ENCODE measurements at places on chromosomes 1 and 21.

DNA sequence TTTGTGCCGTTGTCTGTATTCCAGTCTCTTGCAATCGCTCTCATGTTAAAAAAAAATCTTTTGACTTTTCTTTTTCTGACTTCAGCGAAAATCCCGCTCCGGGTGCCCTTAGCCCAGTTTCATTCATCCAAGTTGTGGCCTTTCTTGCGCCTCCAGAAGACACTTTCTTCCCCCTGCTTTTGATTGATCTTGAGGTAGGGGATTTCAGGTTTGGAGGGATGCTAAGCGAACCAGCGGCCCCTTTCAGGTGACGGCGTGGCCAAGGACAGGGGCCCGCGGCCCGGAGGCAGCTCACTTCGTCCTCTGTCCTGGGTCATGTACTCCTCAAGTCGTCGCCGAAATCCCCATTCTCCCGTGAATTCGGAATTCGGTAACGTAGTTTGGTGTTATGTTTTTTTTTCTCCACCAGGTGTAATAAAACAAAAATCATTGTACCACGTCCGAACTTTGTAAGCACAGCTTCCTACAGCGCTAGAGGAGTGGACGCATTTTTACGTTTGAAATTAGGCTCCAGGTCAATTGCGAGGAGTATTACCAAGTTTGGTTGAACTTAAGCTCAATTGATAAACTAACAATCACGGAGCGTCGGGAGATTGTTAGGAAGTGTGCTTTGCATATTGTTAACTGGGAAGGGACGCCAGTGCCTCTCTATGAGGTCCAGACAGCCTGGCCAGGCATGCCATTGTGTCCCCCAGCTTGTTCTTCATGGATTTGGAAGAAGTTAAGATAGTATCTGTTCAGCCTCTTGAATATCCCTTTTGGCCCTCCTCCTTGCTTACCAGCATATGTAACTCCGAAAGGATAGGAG is 1.1 kb downstream of the MRPS6 start:
- DNase-seq: no peak

GRCh38 chr1:103541431-103541830 is 15.9 kb downstream of the RNPC3 start:
- DNase-seq: no peak

- peak; percentile 50 for DNase-seq
Observed at GRCh38 chr1:212606395-212607205, 2.0 kb upstream of the ATF3 start.

GRCh38 chr1:37151789-37152188 is 117.5 kb upstream of the GRIK3 start:
- no peak for DNase-seq

GRCh38 chr1:243628476-243628907 is 221.6 kb downstream of the AKT3 start:
- DNase-seq: no peak

- no peak for DNase-seq
Observed at GRCh38 chr1:166969074-166969677, 6.2 kb downstream of the ILDR2 start.

- no peak for DNase-seq
Observed at GRCh38 chr1:20552728-20553445, 514 bp downstream of the FAM43B start.

- DNase-seq: no peak
Observed at GRCh38 chr1:9870572-9870971, 39.5 kb downstream of the CTNNBIP1 start.

DNA sequence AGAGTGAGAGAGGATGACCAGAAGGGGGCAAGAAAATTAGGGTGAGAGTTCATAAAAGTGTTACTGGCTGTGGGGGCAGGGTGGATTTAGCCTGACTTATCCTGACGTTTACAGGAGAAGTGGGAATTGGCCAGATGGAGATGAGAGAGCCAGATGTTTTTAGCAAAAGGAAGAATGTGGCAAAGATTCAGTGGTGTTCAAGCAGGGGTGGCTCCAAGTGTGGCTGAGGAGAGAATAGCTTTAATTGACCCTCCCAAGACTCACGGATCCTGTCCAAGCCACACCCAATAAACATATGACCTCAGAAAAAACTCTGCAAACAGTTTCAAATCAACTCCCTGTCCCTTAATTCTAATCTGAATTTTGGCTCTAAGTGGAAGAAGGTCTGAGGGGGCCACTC is 35.2 kb upstream of the EDEM3 start:
- DNase-seq: no peak

- DNase-seq: no peak
Observed at GRCh38 chr1:23246274-23246673, 29.0 kb upstream of the HTR1D start.

DNA sequence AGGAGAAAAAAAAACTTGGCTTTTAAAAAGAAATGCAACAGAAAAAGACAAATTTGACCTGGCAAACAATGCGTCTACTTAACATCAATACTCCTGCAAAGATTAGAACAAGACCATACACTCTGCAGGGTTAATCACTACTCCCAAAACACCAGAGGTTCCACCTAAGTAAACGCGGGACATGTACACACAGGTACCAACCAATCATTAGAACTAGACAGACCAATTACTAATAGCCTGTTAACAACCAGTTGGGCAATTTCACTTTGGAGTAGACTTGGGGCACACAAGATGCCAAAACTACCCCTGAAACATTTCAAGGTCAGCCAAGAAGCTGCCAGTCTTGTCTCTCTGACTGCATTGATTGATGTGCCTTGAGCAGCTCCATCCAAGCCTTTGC is 125.8 kb downstream of the RRAGC start:
- no peak for DNase-seq

DNA sequence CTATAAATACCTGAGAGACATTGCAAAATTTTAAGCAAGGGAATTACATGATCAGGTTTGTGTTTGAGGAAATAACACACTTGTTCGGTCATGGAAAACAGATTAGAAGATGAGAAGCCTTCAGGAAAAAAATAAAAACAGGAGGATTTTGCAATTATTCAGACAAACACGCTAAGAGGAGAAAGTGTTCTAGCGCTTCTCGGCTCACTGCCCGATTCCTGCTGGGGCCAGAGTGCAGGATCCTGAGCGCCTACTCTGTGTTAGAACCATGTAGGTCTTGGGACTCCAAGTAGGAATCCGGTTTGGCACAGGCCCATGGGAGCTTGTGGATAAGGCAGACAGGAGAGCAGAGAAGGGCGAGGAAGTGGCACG is 8.1 kb upstream of the PRELP start:
- no peak for DNase-seq

DNA sequence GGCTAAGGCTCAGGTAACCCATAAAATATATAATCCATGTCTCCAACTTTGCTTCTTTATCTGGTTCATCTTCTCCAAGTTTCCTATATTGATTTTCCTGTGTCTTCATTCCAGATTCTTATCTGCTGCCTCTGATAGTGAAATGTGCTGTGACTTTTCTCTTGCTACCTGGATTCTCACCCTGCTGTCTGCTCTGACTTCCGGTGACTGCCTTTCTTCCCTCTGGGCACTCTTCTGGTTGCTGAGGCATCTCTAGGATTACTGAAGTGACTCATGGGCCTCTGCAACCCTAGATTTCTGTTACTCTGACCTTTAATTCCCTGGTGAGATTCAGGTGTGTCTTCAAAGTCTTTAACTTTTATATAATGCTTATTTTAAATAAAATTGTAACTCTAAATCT is 46.9 kb downstream of the GIPC2 start:
- DNase-seq: no peak

- DNase-seq: peak; percentile 84
Observed at GRCh38 chr1:173824315-173825081, at the start of the genes CENPL and DARS2. Gene CENPL, minus strand, starts transcription at chr1:173824883. Its CDS starts 13,584 bp downstream, at chr1:173811299. Gene DARS2, plus strand, starts transcription at chr1:173824673. Its CDS starts 557 bp downstream, at chr1:173825230.

GRCh38 chr21:31190516-31190915 is 152.2 kb upstream of the KRTAP19-8 start:
- DNase-seq: no peak

GRCh38 chr1:25140073-25140797 is 92.1 kb downstream of the SYF2 start:
- DNase-seq: no peak

GRCh38 chr1:206415942-206416341 is 54.3 kb upstream of the IKBKE start:
- DNase-seq: no peak

GRCh38 chr1:201739492-201740085 is 89.4 kb upstream of the IPO9 start:
- peak; percentile 38 for DNase-seq

- no peak for DNase-seq
Observed at GRCh38 chr1:39501666-39502065, 10.2 kb downstream of the BMP8A start.

- no peak for DNase-seq
Observed at GRCh38 chr1:48610628-48611542, 138.9 kb upstream of the SPATA6 start.

- no peak for DNase-seq
Observed at GRCh38 chr1:6638226-6638625, 13.6 kb downstream of the THAP3 start.

DNA sequence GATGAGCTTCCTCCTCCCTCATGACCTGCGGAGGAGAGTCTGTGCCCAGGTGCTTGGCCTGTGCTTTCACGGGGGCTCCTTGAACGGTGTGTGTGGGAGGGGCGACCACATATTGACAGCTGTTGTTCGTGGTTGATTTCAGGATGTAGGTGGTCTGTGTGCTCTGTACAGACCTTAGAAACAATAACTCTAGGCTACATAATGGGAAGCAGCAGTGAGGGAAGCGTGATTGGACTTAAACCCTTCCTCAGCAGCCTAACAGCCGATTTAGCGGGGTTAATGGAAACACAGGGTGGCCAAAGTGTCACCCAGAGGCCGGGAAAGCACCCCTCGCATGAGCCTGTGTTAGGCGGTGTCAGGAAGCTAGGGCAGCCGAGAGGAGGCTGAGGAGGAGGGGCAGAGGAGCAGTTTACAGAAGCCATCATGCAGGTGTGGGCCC is 56.0 kb downstream of the TBCE start:
- no peak for DNase-seq

DNA sequence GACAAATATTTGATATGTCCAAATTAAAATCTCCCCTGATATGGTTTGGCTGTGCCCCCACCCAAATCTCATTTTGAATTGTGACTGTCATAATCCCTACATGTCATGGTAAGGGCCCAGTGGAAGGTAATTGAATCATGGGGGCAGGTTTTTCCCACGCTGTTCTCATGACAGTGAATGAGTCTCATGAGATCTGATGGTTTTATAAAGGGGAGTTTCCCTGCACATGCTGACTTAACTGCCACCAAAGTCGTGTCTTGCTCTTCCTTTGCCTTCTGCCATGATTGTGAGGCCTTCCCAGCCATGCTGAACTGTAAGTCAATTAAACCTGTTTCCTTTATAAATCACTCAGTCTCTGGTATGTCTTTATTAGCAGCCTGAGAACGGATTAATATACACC is 207.0 kb downstream of the BARHL2 start:
- no peak for DNase-seq

DNA sequence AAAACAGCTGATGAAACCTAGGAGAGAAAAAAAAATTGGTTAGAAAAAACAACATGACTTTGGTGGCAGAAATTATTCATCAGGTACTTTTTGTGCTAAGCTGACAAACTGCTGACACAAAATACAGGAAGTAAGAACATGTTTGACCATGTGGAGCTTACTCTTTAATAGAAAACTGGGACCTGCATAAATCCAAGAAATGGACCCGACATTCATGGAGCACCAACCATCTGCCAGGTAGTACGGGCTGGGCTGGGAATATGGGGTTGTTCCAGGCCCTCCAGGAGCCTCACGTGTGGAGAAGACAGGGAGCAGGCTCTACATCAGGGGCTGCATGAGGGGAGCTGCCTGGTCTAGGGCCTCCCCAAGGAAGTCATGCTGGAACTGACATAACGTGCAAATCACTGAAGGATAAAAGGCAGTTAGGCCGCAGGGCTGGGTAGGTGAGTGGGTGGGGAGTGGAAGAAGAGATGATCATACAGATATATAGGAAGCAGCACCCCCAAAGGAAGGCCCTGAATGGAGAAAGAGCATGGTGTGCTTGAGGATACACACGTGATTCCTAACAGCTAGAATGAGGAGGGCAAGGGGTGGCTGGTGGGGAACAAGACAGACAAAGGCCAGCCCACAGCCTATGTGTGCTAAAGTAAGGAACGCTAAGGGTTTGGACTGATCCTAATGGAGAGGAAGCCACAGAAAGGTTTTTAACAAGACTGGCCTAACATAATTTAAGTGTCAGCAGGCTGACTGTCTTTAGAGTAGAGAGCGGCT is 26.1 kb downstream of the CD58 start:
- no peak for DNase-seq

- no peak for DNase-seq
Observed at GRCh38 chr1:184030433-184031091, 7.0 kb downstream of the COLGALT2 start.

- DNase-seq: no peak
Observed at GRCh38 chr1:9416506-9416905, 122.8 kb upstream of the SLC25A33 start.

GRCh38 chr21:44658541-44658910 is 794 bp downstream of the KRTAP12-3 start:
- no peak for DNase-seq

DNA sequence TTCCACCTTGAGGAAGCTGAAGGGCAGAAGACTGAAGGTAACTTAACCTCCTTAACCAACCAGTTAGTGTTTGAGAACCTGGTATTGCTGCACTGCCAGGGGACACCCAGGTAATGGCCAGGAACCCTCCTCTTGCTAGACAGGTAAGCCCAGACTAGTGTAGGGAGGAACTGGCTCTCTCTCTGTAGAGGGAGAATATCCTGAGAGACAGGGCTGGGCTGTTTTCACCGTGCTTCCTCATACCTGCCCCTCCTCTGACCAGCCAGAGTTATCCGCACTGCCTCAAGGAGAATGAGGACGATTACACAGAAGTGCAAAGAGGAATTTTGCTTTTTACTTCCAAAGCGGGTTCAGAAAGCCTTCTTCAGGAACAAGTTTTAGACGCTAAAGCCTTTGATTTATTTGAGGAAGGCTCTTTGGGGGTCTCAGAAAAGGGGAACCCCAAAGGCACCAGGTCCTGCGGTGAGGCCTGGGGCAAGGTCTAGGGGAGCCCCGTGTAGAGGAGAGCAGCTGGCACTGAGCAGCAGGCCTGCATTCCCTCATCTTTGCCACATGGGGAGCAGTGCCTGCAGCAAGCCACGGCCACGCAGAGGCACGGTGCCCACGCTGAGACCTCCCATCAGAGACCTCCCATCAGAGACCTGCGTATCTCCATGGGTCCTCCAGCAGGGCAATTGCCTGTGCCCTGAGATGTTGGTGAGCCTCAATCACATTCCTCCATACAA is 13.5 kb downstream of the GNG4 start:
- no peak for DNase-seq

DNA sequence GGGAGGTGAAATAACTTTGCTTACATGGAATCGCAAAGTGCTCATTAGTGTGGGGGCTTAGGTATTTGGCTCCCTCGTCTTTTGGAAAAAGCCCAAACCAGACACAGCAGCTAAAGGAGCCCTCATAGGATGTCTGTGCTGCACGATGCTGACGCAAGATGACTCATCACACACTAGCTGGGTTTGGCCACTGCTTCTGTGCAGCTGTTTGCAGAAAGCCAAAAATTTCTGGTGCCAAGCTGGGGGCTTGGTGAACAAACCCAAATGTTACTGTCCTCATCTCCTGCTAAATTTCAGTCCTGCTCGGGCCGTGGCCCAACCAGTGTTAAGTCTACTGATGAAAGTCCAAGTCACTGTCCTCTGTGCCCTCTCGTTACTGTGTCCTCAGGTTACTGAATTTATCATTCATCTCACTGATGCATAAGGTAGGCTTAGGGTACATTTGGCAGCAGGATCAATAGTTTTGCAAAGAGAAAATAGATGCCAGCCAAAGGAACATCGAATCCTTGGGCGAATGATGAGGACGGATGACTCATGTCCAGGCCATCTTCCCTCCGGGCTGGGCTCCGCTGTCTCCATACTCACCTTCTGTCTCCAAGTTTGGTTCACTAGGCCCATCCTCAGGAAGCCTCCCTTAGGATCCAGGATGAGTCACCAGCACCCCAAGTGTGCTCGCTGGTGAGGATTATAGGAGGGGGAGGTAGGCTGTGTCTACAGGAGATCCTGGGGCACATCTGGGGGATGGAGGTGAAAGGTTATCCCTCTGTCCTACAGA is 177.7 kb downstream of the ADSS2 start:
- DNase-seq: no peak

Data from stimulated activated CD4-positive, alpha-beta T cell treated with anti-CD3 and anti-CD28 coated beads, Interleukin-2, amount 100 ng/mL, for 4 hours (primary cell).